Effector CD8-positive, alpha-beta T cell (primary cell): ENCODE measurements at places on chromosomes 16 and 17.

GRCh38 chr17:57004944-57005579, 27.1 kb downstream of the SCPEP1 start:
- no peak for DNase-seq

DNA sequence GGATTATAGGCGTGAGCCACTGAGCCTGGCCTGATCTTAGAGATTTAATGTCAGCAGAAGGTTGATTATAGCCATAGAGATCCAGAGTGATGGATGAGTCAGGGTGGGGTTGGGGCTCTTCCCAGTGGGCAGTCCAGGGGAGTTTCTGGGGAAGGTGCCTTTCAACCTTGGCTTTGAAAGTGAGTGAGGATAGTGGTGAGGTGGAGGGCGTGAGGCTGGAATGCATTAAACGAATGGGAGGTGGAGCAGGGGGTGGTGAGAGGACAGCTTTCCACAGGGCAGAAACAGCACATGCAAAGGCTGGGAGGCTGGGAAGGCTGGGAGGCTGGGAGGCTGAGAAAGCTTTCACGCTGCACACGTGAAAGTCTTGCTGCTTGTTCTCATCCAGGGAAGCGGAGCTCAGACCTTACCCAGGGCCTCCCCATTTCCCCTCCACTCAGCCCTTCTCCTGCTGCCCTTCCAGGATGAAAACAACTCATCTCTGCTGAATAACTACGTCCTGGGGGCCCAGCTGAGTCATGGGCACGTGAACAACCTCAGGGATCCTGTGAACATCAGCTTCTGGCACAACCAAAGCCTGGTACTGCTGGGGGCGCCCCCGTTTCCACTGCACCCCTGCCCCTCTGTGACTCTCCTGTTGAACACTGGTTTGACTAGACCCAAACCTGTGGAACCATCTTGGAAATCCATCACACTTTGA, 22.3 kb downstream of the ADGRG5 start:
- DNase-seq = no peak

- no peak for DNase-seq
These were observed 70.3 kb upstream of the C17orf78 start for GRCh38 chr17:37305406-37305905.

DNA sequence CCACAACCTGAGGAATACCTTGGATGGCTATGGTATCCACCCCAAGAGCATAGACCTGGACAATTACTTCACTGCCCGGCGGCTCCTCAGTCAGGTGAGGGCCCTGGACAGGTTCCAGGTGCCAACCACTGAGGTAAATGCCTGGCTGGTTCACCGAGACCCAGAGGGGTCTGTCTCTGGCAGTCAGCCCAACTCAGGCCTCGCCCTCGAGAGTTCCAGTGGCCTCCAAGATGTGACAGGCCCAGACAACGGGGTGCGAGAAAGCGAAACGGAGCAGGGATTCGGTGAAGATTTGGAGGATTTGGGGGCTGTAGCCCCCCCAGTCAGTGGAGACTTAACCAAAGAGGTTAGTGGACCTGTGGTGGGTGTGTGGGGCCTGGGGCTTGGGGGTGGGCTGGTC, 3.1 kb downstream of the NFE2L1 start:
- no peak for DNase-seq

DNA sequence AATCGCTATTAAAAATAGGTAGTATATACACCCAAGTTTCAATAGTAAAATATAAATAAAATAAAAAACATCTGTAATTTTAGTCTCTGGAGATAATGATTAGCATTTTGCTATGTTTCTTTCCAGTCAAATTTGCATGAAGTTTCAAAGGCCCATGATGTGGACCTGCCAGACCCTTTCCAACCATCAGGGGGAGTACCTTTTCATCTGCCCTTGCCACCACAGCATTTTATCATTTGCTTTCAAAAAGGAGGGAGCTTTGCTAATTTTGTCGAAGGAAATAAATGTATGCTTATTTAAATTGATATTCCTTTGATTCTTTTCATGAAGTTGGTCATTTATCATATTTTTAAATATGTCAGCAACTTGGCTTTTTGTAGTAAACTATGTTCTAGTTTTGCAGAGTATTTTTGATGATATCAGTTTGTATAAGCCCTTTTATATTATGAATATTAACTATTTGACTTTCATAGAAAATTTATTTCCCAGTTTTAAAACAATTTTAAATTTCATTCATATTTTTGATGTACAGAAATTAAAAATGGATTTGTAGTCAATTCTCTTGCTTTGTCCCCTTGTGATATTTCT, 115.2 kb upstream of the NETO2 start:
- no peak for DNase-seq

- DNase-seq = no peak
These were observed 20.5 kb upstream of the SPACA3 start for GRCh38 chr17:32971171-32971570.

DNA sequence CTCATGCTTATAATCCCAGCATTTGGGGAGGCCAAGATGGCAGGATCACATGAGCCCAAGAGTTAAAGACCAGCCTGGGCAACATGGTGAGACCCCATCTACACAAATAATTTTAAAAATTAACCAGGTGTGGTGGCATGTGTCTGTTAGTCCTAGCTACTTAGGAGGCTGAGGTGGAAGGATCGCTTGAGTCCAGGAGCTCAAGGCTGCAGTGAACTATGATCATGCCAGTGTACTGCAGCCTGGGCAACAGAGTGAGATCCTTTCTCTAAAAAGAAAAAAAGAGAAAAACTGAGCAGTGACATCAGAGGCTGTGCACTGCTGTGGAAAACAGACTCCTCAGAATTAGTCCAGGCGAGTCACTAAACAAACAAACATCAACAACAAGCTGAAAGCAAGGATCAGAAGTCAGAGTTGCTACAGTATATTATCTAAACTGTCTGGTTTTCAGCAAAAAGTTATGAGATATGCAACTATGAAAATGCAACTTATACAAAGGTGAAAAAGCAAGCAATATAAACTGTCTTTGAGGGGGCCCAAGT, 39.3 kb downstream of the CBFB start:
- DNase-seq = no peak

DNA sequence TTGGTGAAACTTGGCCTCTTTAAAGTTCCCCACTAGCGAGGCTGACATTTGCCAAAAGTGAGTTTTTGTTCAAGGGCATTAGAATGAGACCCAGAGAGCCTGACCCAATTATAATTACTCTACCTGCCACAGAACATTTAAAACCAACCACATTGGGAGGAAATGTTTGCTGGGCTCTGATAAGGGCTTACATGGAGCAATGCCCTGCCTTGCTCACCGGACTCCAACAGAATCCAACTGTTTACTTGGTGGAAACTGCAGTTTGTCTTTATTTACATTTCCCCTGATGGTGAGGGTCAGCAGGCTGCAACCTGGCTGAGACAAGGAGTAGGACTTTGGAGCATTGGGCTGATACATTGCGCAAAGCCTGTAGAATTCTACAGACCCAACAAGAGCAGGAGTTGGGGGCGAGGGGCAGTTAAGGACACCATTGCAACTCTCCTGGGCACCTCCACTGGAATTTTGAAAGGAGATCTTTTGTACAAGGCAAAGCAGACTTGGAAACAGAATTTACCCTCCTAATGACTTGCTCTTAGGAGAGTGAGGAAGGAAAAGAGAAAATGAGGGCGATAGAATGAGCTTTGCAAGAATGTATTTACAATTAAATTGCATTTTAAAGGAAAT, 368.6 kb downstream of the SHISA9 start:
- DNase-seq = no peak

- no peak for DNase-seq
These were observed 405.1 kb downstream of the TOX3 start for GRCh38 chr16:52141871-52142270.

DNA sequence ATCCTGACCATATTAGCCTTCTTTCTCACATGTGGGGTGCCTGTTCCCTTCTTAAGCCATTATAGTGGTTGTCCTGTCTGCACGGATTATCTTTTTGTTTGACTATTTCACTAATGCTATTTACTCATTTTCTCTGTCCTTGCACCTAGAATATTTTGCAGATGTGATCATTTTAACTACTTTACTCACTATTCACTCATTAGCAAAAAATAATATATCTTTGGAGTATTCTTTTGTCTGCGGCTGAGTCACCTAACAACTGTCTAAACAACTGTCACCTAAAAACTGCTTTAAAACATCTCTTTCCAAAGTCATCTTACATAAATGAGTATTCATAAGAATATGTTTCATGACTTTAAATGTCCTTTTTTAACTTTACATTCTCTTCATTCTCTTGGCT, 87.4 kb downstream of the KCNJ2 start:
- no peak for DNase-seq

DNA sequence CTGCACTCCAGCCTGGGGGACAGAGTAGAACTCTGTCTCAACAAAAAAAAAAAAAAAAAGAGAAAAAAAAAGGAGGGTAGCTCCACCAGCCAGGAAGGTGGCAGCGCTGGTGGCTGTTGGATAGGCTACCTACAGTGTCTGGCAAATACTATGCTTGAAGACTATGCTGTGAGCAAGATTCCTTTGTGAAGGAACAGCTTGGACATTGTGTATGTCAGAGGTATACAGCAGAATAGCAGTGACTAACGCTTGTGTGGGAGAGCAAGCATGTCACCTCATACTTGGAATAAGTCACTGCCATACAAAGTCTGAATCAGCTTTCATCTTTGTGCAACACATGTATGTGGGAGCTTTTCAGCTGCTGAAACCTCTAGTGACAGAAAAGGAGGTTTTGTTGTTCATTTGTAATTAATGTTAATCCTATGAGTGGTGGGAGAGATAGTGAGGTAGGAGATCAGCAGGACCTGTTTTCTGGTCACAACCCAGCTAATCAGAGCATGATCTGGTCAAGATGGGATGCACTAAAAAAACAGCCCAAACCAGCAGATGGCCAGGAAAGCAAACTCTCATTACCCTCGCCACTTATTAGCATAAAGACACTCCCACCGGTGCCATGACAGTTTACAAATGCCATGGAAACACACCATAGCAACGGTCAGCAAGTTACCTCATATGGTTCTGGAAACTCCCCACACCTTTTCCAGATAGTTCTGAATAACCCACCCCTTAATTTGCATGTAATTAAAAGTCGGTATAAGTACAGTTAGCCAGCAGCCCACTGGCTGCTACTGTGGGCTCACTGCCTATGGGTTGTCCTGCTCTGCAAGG, 6.8 kb upstream of the ITGAD start:
- no peak for DNase-seq

- DNase-seq = no peak
These were observed 1.1 kb downstream of the HS3ST6 start for GRCh38 chr16:1917056-1917664.

DNA sequence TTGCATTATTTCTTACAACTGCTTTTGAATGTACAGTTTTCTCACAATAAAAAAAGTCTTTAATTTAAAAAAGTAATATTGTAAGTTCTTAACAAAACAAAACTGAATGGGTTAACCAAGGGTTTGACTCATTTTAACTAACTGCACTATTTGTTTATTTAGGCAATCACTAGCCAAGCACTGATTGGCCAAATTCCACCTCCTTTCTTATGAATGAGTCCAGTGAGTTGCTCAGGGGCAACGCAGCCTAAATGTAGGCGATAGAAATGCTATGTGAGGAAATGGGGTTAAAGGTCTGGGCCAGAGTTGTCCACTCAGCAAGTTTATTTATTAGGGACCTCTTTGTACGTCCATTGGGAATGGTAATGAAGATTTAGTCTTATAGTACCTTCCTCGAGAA, 89.6 kb upstream of the MAF start:
- no peak for DNase-seq

GRCh38 chr17:76707985-76708807, 2.6 kb downstream of the MXRA7 start:
- no peak for DNase-seq
